GM04503 (cell line): ENCODE measurements at places on chromosomes 5 and 9.

DNA sequence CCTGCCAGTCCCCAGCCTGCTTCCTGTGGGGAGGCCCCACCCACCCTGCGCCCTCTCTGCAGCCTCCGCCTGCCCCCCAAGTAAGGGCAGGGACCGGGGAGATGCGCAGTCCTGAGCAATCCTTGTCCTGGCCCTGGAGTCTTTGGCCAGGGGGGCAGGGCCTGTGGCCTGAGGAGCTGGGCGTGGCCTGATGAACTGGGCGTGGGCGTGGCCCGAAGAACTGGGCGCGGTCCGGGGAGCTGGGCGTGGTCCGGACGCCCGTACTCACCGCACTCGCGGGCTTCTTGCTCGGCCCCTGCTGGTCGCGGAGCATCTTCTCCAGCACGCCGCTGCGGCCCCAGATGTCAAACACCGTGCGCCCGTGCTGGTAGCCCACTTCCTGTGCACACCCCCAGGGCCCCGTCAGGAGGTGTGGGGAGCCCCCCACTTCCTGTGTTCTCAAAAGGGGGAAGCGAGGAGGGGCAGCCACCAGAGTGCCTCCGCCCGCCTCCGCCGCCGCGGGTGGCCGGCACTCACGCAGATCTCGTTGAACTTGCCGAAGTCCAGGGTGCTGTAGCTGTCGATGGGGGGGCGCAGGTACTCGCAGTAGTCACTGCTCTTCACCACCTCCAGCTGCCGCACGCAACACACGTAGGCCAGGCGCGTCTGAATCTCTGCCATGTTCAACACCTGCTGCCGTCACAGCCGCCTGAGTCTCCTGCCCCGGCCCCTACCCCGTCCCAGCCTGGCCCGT, 2.7 kb upstream of the NSMF start:
- DNase-seq = no peak

- no peak for DNase-seq
These were observed 42.6 kb downstream of the NACC2 start for GRCh38 chr9:136052472-136052880.

- DNase-seq = no peak
These were observed 4.2 kb downstream of the TMEM167A start for GRCh38 chr5:83072966-83073365.

DNA sequence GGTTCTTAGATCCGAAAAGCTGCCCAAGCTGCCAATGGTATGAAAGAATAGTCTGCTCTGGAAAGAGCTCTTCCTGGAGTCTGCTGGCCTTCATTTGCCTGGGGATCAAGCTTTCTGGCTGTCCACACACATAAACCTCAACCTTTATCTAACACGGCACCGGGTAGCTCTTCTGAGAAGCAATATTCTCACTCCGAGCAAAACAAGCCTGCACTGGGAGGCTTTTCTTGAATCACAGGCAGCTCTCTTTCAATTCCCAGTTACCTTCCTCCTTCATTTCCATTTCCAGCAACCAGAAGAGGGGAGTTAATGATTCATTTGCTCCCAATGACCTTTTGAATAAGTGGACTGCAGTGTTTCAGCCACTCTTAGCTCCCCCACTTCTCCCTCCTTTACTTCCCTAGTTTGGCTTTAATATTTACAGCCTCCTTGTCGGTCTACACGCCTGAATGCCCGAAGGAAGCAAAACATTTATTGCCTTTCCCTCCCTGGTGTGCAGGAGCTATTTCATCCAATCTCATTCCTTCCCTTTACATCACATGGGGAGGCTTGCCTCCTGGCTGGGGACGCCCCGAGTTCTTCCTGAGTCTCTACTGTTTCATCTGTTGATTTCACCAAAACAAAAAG, 187.1 kb downstream of the ARHGEF28 start:
- DNase-seq = no peak

DNA sequence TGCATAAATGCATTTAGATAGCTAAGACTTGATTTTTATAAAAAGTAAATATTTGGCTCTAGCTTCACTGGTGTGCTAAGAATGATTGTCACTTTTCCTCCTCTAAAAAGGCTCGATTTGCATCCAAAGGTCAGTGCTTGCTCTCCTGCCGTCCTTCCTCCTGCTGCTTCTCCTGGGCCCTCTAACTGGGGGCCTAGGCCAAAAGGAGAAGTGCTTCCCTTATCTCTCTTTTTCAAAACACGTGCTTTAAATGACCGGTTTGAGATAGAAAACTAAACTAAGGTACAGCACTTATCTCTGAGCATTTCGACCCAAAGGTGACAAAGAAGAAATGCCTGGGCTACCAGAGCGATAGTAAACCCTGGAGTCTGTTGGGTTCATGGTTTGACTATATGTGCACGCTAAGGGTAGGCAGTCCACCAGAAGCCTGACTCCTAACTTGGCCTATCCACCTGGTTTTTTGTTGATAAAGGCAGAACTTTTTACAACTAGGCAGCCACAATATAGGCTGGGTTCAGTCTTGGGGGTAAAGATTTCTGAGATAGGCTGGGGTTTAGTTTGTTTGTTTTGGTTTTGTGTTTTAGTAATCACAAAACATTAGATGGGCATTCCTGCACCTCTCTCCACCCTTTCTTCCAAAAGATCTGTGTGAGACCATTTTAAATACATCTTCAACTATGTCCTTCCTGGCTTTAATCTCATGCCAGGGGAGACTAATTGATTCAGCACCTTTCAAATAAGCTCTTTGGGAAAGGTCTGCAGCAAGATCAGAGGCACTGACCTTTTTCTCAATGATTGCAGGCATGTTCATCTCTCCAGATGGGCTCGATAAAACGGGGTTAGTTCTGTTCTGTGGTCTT, 3.8 kb downstream of the NR2F1-AS1 start:
- no peak for DNase-seq
